ENCODE measurements at places on chromosomes 7 and 10.

GRCh38 chr10:68981074-68981473 lies 7.5 kb upstream of the KIFBP start:
- no peak for DNase-seq

DNA sequence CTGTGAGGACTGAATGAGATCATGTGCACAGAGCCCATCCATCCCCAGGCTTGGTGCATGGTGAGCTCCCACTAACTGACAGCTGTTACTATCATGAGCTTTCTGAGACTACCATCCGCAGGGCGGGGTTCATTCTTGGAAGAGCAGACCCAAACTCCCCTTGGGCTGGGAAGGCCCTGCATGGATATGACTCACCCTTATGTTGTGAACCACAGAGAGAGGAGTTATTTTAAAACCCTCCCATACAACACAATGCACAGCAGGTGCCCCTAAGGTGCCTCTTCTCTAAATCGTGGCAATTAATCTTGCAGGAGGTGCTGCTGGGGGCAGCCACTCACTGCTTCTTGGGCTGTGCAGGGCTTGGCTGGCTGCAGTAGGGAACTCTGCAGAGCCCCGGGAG lies 219.1 kb downstream of the GFRA1 start:
- no peak for DNase-seq

- DNase-seq: no peak
These were observed 49.8 kb downstream of the FHIP2A start for GRCh38 chr10:114871379-114871778.

- no peak for DNase-seq
These were observed 207.1 kb upstream of the ZNF32 start for GRCh38 chr10:43855667-43856210.

- no peak for DNase-seq
These were observed 24.2 kb downstream of the TSPAN15 start for GRCh38 chr10:69475433-69475830.

Measured in stimulated activated CD8-positive, alpha-beta memory T cell treated with anti-CD3 and anti-CD28 coated beads, Interleukin-7, amount 100 ng/mL, for 1 hour (primary cell).